ENCODE measurements at places on chromosomes 16 and 17.

- DNase-seq = no peak
These were observed 5.6 kb upstream of the NPTX1 start for GRCh38 chr17:80482058-80482318.

DNA sequence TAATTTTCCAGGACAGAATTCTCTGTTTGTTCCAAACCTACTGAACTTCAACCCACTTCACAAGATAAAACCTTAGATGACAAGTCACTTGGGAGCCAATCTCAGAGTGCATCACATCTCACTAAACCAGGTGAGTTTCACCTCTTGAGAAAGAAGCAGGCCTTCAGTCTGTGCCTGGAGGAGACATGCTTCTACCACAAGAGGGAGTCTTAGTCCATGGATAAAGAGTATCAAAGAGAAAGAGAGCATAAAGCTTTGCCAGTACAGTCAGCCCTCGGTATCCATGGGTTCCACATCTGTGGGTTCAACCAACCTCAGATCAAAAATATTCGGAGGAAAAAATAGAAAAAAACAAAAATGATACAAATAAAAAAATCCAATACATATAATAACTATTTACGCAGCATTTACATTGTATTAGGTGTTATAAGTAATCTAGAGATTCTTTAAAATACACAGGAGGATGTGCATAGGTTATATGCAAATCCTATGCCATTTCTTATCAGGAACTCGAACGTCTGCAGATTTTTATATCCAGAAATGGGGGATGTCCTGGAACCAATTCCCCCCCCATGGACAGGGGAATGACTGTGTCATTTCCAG is 37.7 kb downstream of the DUSP14 start:
- no peak for DNase-seq

- peak; percentile 63 for DNase-seq
These were observed at the start of the genes NAA60 and ZNF597 for GRCh38 chr16:3443108-3444031. Gene NAA60, plus strand, starts transcription at chr16:3443680. Its CDS starts 32,548 bp downstream, at chr16:3476228. Gene ZNF597, minus strand, starts transcription at chr16:3443504. Its CDS starts 351 bp downstream, at chr16:3443153.

- no peak for DNase-seq
These were observed 71.3 kb upstream of the BCAR1 start for GRCh38 chr16:75322740-75323139.

- no peak for DNase-seq
These were observed 2.9 kb upstream of the GALK1 start for GRCh38 chr17:75767881-75768280.

DNA sequence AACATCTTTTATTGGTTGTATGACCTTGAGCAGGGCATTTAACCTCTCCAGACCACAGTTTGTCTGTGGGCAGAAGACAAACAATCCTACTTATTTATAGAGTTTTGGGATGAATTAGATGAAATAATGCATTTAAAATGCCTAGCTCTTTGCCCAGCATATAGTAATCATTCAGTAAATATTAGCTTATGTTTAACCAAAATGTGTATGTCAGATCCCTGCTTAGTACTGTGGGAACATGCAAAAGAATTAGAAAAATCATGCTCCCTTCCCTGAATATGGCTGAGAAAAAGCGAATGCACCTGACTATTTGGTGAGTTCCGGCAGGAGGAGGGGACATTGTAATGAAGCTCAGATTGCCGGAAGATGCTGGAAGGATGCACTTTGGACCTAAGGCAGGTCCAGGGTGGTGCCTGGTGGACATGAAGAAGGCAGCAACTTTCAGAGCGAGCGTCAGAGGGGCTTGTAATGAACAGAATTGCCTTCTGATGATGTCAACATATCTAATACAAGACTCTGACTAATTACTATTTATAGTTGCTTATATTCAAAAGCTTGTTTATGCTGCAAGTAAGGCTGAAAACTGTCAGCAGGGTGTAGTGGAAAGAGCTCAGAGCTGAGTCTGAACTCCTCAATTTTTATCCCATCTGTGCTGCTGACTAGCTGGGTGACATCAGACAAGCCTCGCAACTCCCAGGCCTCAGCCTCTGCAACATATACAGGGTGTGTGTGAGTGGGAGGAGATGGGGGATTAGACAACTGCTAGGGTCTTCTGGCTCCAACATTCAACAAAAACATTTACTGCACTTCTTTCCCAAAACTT is 221.2 kb downstream of the PRKCA start:
- DNase-seq = no peak

DNA sequence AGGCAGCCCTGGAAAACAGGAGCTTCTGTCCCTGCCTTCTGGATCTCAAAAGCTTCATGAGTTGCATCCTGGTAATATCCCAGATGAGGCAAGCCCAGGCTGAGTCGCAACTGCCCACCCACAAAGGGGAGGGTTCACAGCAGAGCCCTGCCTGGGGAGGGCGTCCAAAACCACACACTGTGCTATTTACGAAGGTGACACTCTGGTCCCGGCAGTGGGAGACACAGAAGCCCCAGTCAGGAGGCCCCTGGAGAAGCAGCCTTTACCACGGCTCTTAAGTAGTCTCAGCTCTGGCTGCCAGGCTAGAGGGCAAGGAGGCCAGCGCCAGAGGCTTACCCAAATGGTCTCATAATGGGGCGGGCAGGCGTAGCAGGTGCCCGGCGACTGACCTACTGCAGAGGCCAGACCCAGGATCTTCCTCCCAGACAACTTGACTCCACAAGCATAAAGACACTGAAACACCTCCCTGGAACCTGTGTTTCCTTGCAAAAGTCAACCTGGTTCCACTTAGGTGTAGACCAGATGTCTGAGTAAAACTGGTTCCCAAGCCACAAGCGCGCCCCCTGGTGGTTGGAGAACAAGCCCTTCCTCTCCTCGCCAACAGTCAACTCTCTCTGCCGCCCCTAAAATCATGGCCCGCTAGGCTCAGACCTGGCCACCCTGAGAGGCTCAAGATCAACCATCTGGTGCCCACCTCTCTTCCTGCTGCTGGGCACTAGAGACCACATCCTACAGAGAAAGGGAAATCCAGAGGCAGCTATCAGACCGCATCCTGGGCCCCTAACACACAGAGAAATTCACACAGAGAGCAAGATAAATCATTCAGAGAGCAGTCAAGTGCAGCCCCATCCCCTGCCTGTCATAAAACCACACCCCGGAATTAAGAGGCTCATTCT is 5.2 kb downstream of the AXIN2 start:
- peak; percentile 79 for DNase-seq

DNA sequence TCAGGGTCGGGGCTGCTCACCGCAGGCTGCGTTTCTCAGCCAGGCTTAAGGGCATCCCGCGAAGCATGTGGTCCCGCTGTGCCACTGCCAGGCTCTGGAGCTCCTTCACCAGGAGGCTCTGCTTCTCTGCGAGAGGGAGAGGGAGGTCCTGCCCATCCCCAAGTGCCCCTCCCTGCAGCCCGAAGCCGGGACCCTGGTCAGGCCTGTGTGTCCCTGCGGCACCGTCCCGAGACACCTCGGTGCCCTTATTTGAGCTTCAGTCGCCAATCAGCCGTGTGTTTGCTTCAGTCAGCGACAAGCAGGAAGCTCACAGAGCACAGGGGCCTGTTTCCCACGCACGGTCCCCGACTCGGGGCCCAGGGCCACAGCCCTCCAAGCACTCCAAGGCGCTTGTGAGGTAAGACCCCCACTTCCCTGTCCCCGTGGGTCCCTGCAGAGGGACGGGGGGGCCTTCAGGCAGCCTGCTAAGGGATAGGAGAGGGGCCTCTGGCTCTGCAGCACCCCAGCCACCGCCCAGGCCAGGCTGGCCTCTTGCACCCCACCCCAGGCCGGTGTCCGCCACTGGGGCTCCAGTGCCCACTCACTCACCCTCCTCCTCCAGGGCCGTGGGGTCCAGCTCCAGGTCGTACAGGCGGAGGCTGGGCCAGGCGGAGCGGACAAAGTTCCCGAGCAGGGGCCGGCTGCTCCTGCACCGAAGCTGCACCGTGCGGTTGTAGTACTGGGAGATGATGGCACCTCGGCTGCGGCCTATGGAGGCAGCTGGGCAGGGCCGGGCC is 3.2 kb downstream of the TMC6 start:
- peak; percentile 71 for DNase-seq

Measured in natural killer cell (primary cell).